ENCODE measurements at places on chromosomes 13 and 19.

DNA sequence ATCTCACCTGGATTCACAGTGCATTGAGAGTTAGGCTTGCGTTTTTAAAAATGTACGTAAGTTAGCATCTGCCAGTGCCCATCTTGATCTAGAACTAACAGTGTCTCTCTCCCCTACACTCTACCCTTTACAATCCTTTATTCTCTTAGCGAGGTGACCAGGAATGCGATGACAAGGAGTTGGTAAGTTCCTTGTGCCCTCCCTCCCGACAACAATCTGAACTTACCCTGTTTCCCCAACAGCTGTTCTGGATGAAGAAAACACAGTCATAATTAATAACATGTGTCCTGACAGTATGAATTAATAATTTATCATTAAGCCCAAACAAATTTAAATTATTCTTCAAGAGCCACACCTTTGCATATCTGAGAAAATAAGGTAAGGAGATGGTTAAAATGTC is 6.3 kb downstream of the TSHZ3 start:
- no peak for DNase-seq

DNA sequence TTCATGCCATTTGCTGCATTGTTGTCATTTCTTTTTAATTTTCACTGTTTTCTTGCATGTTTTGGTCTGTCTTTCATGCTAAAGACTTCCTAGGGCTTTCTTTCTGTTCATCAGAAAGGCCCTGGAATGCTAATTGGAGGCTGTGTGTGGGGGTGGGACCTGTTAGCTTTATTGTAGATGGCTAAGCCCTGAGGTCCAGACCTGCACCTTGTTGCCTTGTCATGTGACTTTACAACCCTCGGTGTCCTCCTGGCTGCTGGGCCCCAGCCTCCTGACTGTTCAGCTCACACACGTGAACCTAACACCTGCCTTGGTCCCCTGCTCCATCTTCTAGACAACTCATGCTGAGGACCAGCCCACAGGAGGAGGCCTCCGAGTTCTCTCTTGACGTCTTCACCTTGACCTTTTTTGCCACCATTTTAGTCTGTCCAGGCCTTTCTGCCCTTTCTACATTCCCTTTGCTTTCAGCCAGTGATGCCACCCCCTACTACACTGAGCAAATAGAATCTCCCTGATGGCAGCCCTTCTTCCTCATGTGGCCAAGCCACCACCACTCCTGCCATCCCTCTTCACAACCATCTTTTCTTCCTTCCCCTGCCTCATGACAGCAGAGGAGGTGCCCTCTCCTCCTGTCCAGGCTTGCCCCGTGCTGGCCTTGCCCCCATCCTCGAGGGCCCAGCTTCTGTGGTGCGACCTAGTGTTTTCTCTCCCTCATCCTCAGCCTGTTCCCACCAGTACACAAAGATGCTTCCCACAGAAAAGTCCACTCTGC is 41.4 kb upstream of the GPI start:
- no peak for DNase-seq

- no peak for DNase-seq
These were observed 32.8 kb upstream of the GPI start for GRCh38 chr19:34332027-34332760.

DNA sequence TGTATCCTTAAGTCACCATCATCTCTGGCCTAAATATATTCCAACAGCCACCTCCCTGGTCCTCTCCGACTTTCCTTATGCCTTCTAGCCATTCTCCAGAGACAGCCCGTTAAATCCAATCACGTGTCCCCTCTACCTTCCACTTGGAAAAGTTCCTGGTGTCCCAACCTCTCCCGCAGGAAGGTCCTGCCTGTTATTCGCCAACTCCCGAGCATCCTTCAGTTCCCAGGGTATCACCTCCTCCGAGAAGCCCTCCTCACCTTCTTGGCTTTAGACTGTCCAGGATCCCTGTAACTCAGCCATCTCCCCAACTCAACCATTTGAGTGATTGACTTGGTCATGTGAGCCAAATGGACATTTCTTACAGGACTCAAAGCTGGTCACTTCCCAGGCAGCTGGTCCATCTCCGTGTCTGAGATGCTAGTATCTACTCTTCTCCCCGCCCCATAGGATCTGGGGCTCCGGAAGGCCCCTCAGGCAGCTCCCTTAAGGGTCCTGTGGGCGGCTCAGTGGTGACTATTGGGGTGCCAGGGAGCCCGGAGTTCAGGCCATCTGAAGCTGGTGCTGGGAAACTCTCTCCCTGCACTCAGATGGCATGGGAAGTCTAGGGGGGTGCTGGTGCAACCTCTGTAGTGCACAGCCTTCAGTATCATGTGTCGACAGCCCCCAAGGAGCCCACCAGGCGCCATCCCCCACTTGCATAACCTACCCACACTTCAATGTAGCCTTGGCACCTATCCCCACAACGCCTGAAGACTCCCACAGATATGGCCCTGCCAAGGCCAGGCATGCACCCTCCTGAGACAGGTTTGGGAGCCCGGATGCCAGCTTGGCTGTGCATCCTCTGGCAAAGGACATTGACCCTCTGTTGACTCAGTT is 27.9 kb upstream of the NANOS3 start:
- DNase-seq: no peak

GRCh38 chr13:25973576-25973975 is 78.2 kb downstream of the SHISA2 start:
- no peak for DNase-seq
